ENCODE measurements at places on chromosomes 3 and 15.

- DNase-seq, result no peak
Observed at GRCh38 chr3:72976281-72976741, 20.3 kb upstream of the PPP4R2 start.

DNA sequence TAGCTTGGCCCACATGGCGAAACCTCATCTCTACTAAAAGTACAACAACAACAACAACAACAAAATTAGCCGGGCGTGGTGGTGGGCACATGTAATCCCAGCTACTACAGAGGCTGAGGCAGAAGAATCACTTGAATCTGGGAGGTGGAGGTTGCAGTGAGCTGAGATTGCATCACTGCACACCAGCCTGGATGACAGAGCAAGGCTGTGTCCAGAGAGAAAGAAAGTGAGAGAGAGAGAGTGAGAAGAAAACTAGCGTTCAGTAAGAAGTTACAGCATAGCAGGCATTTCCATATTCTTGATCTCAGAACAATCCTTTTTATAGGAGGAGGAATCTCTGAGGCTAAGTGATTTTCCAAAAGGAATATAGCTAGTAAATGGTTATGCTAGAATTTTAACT is 1076.1 kb downstream of the AGBL1 start:
- DNase-seq, result no peak

DNA sequence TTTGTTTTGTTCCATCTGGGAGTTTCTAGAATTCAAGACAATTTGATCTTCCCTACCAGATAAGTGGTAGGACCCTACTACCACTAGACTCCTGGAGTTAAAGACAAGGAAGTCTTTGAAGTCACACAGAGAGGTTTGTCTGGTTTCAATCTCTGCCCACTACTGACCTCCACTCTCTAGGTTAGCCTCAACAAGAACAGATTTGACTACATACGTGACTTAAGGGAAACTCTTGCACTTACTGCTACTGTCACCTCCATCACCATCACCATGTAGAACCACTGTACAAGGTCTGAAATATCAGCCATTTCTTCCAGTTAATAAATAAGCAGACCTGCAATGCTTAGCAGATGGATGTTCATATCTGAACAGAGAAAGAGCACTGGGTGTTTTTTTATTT is 148.3 kb upstream of the ARHGEF26 start:
- no peak for DNase-seq

DNA sequence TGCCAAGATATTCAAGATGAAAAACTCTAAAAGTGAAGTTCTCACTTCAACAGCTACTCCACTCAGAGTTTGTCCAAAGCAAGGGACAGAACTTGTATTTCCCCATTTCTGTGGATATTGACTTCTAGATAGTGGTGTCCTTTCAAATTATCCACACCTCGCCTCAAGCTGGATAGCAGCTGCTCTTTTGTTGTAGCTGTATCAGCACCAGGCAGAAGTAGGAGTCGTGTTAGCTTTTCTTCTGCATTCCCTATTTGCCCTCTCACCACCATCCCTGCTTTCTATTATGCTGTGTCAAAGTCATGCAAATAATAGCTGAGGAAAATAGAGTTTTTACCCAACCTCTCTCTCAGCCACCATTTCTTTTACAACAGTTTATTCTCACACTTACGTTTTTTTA is 303.8 kb downstream of the EPHA3 start:
- DNase-seq, result no peak

DNA sequence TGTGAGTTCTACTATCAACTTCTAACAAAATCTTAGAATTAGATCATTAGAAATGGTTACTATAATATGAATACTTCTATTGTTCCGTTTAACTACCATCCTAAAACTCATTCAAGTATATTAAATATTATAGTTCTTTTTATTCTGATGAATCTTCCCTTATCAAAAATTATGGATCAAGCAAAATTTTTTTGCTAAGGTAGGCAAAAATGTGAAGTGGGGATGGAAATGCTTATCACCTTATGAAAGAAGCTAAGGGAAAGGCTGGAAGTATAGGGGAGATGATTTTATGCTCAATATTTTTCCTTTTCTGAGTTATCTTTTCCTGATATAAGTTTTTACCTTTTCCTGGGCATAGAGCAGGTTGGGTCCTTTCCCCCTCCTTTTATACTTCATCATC is 40.7 kb upstream of the CCDC39 start:
- DNase-seq, result no peak

DNA sequence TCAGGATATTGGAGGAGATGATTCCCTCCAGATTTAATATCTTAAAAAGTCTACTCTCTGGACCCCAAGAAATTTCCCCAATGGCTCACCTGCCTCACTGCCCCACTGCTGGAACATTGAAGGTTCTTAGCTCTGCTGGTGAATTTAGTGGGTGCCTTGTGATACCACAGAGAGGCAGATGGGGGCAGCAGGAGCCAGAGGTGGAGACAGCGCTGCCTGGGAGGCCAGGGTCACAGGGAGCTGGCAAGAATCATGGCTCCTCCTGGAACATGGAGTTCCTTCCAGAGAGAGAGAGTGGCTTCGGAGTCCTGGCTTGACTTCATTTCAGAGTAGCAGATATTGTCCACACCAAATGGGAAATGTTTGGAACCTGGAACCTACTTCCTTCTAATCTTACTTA is 263.5 kb upstream of the CFAP20DC start:
- no peak for DNase-seq

DNA sequence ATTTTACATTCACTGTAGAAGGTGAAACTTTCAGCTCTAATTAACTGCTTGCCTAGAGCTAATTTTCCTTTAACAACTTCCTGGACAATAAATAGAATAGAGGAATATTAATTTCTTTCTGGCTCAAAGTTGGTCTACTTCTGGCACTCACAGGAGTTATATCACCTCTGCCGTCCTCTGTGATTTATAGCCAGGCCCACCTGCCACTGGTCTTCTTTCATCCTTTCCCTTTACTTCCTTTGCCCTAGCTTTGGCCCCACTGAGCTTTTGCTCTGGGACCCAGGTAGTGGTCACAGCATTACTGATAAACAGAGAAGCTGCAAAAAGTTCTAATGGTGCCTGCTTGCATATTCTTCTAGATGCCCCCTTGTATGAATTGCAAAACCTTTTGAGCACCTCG is 49.3 kb upstream of the ABHD10 start:
- no peak for DNase-seq

DNA sequence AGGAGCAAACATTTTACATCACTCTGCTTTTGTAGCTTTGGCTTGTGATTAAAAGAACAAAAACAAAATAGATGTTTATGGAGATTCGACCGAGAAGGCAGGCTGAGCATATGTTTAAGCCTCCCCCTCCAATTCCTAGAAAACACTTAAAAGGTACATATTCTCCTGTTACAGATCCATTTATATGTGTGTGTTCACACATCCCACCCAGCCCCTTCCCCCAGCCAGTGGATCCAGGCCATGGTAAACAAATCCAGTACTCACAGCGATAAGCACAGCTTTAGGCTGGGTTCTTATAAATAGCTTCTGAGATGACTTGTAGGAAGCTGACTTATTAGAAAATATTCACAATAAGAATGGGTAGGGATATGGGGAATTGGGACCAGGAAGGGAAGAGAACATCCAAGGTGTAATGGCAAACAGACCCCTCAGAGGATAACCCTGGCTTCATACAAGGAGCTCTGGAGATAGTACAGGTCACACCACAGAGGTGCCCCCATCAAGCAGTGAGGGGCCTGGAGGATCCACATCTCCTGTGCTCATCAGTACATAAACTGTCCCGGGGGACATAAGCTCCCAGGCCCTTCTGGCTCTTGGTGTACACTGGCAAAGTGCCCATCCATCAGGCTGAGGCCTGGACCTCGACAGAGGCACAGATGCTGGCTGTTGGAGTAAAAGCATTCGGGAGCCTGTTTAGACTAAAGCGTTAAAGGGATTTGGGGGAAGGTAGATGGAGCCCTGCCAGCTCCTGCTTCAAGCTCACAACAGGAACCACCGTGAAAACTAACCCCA is 70.0 kb upstream of the UBE2E1 start:
- DNase-seq, result no peak

GRCh38 chr3:1330107-1330506 is 237.3 kb downstream of the CNTN6 start:
- no peak for DNase-seq

DNA sequence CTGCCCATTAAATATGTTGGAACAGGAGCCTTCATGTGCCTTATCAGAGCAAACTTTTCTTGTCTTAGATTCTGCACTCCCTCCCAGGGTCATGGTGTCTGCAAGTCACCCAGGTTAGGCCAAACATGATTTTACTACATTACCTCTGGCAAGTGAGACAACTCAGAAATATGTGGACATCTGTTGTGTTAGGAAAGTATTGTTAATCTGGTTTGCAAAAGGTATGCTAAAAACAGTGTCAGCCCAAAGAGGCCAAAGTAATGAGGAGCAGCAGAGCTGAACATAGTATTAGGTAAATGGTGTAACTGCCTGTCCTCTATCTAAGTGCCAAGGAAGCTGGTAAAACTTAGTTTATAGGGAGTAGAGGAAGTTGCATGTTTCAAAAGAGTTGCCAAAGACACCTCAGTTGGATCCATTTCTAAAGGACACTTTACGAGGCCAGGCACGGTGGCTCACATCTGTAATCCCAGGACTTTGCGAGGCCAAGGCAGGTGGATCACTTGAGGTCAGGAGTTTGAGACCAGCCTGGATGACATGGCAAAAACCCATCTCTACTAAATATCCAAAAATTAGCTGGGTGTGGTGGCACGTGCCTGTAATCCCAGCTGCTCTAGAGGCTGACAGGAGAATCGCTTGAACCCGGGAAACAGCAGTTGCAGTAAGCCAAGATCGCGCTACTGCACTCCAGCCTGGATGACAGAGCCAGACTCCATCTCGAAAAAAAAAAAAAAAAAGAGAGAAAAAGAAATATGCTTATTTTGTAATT is 22.5 kb upstream of the PPIB start:
- no peak for DNase-seq

- no peak for DNase-seq
Observed at GRCh38 chr3:176160997-176161396, 1036.3 kb downstream of the TBL1XR1 start.

GRCh38 chr3:14289590-14290461 is 111.2 kb downstream of the LSM3 start:
- no peak for DNase-seq
